ENCODE measurements at places on chromosomes 3 and 15.

- no peak for DNase-seq
Observed at GRCh38 chr3:182696916-182697315, 96.4 kb upstream of the ATP11B start.

DNA sequence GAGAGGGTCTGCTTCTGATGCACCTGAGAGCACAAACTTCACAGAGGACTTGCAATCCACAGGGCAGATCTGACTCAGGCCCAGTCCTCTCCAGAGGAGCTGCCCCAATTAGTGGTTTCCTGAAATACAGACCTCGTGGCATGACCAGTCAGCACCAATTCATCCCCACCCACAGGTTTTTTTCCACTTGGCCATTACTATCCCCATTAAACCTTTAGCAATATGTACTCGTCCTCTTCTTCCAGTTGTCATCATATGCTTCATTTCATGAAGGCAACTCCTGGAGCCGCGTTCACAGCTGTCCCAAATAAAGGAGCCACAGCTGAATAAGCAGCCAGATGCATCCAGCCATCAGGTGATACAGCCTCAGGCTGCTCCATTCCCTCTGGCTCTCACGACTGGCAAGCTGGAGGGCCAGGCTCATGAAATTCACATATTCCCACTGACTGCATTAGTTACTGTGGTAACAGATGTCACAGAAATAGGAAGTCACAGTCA lies 163.1 kb downstream of the FMN1 start:
- no peak for DNase-seq

- DNase-seq, result no peak
Observed at GRCh38 chr15:51046799-51047449, 47.8 kb downstream of the TNFAIP8L3 start.

- peak; percentile 15 for DNase-seq
Observed at GRCh38 chr3:42387802-42388651, 22.4 kb downstream of the LYZL4 start.

DNA sequence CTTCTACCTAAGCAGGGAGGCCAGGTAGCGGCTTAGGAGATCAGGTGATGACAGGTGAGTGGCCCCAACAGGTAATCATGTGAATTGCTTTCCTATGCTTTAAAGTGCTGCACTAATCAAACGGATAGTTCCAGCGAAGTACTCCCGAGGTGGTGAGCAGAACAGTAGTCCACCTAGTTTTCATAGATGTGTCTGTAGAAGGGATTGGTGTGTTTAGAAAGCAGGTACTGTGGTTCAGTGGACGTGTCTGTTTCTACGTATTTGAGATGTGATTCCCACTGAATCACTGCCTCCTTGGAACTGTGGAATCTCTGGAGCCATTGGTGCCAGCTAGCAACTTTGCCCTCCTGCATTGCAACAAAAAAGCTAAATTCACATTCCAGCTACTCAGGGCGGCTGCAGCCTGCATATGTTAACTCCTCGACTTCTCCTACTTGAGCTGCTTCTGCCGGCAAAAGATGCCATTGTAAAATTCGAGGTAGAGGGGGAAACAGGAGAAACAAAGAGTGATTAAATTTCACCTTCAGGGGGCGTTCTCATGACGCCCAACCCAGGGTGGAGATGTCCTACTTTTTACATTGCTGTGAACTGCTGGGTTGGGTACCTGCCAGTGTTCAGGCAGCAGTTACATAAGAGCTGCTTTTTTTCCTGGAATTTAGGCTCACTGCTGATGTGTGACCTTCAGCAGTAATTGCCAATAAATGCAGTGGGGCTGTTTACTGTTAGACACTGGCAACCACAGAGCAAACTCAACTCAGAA lies 227.3 kb downstream of the ITPR1 start:
- DNase-seq, result peak; percentile 60

DNA sequence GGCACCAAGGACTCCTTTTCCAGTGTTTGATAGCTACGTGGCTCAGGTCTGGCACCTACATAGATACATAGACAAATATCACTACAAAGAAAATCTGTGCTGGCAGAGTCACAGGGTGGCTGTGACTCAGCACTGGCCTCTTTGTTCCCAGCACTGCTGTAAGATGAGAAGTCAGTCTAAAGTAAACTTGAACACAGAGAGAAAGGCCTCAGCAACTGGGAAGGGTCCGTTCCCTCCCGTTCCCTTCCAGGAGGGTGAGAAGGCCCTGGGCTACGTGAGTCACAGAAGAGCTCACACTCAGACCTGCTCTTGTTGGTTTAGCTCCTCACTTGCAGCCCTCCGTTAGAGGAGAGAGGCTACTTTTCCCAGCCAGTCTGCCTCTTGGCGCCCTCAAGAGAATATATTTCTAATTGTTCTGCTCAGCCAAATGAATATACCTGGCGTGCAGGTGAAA lies 23.1 kb downstream of the ANXA2 start:
- no peak for DNase-seq

DNA sequence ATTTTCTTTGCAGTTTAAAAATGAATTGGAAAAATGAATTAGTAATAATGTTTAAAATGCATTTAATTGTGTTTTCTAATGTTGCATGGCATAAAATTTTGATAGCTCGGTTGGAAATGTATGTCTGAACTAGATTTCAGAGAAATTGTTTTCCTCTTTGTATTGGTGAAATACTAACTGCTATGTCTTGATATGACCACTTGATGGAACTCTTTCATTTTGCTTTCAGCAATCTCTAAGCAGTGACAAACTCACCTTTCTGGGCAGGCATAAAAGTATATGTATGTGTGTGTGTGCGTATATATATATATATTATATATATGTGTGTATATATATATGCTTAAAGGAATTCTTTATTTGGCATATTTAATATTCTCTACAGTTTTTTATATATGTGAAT lies 239.3 kb upstream of the ZNF717 start:
- no peak for DNase-seq

- peak; percentile 34 for DNase-seq
Observed at GRCh38 chr3:3998140-3998922, 199.1 kb downstream of the LRRN1 start.

- no peak for DNase-seq
Observed at GRCh38 chr3:15319575-15319974, 12.8 kb downstream of the SH3BP5 start.

DNA sequence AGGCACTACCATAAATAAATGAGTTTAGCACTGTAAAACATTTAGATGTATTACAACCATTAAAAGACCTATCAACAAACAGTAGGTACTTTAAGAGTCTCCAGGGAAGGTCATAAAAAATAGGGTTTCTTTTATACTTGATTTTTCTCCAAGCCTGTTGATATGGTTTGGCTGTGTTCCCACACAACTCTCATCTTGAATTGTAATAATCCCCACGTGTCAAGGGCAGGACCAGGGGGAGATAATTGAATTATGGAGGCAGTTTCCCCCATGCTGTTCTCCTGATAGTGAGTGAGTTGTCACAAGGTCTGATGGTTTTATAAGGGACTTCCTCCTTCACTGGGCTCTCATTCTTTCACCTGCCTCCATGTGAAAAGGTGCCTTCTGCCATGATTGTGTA lies 468.9 kb upstream of the UBE2E2 start:
- DNase-seq, result no peak

DNA sequence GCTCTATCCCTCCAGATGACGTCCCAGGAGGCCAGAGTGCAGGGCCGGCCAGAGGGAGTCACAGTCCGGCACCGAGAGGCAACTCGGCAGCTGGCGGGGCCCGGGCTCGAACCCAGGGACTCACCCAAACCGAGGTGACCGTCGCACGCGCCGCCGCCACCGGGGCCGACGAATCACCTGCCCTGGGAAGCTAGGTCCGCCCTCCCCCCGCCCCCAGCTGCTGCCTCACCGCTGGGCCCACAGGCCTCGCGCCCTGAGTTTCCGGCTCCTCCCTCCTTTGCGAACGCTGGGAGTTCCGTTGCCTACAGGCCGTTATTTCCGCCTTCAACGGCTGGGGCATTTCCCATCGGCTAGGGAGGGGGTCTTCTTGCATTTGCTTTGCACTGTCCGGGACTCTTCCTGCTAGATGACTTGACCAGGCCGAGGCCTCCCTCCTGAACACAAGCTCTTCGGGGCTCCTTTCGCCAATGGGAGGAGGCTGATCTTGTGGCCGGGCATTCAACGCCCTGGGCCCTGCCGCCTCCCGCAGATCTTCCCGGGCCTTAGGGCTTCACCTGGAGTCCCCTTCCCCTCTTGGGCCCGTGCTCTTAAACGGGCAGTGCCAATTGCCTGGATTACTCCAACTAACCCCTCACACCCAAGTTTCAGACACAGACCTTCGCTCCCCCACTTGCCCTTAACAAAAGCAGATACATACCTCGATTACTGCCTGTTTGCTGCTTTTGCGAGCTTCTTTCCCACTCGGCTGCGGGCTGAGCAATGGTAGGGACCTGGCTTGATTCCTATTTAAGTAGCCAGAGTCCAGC lies at the start of gene SNUPN:
SNUPN (minus strand) TSS at position 184 of the 806 bp plus-strand sequence. CDS start 4,674 bp downstream, outside the sequence.
- DNase-seq, result peak; percentile 93

- DNase-seq, result no peak
Observed at GRCh38 chr3:132637590-132637989, 22.0 kb downstream of the ACAD11 start.

- no peak for DNase-seq
Observed at GRCh38 chr3:171284308-171285075, 175.7 kb downstream of the TNIK start.

GRCh38 chr3:157493627-157494550 lies 9.3 kb downstream of the VEPH1 start:
- DNase-seq, result no peak

DNA sequence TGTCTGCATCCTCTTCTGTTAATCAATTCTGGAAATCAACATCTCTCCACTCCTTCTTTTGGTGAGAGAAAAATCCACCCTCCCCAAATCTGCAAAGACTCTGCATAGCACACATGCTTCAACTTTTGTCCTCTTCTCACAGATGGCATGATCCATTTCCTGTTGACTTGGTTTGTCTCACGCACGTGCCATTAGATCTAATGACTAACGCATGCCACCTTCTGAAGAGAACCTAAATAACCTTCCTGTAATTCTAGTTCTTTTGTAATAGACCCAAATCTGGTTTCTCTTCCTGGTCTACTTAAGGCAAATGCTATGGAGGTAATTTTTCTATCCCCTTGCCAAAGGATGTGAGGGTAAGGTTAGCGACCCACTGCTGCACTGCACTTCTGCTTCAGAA lies 51.0 kb upstream of the ATOSA start:
- DNase-seq, result peak; percentile 73

- no peak for DNase-seq
Observed at GRCh38 chr3:168862466-168862865, 766.7 kb upstream of the GOLIM4 start.

DNA sequence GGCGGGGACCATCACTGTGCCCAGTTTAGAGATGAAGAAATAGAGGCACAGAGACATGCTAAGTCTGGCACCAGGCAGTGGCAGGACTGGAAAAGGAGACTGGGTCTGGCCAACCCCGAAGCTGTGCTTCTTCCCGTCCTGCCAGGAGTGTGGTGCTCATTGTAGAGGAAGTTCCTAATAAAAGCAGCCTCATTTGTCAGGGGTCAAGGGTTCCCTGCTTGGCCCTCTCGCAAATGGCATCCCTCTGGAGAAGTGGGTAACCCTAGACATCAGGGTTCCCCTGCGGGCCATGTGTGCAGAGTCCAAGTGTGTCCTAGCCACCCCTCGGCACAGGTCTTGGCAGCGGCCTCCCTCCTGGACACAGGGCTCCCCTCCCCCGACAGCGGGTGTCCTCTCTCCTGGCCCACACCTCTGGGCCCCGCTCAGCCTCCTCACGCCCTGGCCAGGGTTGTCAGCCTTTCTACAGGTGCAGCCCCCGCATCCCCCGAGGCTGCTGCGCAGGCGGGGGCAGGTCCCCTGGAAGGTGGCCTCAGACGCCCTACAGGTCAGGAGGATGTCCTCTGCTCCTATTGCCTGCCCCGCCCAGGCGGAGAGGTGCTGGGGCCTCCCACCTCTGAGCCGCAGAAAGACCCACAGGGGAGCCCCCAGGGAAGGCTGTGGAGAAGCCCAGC lies 61.8 kb upstream of the PRR20G start:
- no peak for DNase-seq

DNA sequence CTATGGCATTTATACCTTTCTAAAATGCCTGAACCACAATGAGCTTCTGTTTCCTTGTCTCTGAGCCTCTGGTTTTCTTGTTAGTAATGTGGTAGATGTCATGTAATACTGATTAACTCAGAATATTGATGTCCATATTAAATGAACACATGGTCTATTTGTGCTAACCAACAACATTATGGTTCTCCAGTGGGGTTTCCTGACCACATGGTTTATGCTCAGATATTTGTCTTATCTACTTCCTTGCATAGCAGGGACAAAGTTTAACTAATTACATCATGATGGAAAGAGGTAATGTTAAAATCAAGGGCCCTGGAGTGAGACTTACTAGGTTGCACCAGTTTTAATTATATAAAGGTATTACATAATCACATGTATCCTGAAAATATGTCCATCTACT lies 62.6 kb upstream of the SCN10A start:
- DNase-seq, result no peak

DNA sequence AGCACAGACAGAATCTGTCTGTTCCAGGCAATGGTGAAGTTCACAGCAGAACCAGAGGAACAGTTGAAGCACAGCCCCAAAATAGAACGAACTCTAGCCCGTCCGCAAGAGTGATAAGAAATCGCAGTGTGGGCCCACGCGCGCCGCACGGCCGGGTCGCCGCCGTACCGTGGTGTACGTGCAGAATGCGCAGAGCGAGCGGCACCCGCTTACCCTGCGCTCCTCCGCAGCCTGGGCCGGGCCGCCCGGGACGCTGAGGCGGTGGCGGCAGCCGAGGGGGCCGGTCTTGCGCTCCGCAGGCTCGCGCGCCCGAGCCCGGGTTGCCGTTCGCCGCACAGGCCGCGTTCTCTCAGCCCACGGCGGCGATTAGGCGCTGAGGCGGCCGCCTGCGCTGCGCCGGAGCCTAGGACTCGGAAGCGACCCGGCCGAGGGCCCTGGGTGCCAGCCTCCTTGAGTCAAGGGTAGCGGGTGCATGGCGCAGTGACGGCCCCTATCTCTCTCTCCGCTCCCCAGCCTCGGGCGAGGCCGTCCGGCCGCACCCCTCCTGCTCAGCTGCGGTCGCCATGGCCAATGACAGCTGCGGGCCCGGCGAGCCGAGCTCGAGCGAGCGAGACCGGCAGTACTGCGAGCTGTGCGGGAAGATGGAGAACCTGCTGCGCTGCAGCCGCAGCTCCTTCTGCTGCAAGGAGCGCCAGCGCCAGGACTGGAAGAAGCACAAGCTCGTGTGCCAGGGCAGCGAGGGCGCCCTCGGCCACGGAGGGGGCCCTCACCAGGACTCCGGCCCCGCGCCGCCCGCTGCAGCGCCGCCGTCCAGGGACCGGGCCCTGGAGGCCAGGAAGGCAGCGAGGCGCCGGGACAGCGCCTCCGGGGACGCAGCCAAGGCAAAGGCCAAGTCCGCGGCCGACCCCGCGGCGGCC lies 20.5 kb downstream of the WDR73 start:
- DNase-seq, result peak; percentile 62

Measured in CD4-positive, alpha-beta T cell treated with Interleukin-17A for 1 hour (primary cell).